ENCODE measurements at places on chromosomes 2 and 18.

GRCh38 chr18:43312891-43313290 lies 35.6 kb upstream of the SYT4 start:
- DNase-seq: no peak

DNA sequence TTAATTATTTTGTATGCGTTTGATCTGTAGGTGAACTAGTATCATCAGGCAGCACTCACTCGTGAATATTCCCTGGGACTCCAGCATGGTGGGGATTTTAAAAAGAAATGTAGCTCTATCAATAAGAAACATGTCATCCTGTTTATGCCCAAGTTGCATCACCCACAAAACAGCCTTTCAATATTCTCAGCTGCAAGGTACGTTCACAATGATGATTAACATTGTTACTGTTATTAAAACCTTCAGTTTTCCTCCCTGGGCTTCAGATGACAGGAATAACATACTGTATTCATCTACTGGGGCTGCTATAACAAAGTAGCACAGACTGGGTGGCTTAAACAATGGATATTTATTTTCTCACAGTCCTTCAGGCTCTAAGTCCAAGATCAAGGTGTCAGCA lies 87.9 kb upstream of the KLHL29 start:
- DNase-seq: no peak

- DNase-seq: no peak
Observed at GRCh38 chr18:26888259-26888658, 22.8 kb upstream of the AQP4 start.

GRCh38 chr2:222288590-222289277 lies 10.1 kb downstream of the PAX3 start:
- DNase-seq: no peak

DNA sequence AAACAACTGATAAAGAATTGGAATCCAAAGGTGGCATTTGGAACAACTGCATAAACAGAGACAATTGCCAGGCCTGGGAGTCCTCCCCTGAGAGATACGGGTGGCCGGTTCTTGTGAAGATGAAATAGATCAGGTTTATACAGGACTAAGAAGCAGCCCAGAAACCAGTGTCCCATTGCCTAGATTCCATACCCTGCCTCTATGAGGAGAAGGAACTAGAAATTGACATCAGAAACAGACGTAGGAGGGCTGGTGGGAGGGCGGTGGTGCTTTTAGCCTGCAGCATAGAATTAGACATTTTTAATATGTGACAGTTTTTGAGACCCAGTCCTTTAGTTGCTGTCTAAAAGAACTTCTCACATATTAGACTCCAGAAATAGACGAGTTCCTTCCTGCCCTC lies 11.8 kb upstream of the SH3BP4 start:
- no peak for DNase-seq

DNA sequence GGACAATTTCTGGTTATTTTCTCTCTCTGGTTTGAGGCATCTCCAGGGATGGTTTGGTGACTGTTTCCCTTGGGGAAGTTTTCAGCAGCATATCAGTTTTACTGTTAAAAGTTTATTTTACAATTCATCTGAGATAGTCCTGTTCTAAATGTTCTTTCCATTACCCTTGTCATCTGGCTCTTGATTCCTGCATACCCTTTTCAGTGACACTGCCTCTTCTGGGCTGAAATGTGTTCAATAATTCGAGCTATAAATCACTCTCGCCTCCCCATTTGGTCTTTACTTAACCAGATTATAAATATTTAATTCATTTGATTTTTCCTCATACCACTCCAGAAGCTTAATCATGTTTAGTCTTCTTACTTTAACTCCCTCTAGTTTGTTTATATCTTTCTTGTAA lies 9.5 kb downstream of the DCC start:
- DNase-seq: no peak

- DNase-seq: no peak
Observed at GRCh38 chr18:72672364-72673184, 128.4 kb upstream of the CBLN2 start.

DNA sequence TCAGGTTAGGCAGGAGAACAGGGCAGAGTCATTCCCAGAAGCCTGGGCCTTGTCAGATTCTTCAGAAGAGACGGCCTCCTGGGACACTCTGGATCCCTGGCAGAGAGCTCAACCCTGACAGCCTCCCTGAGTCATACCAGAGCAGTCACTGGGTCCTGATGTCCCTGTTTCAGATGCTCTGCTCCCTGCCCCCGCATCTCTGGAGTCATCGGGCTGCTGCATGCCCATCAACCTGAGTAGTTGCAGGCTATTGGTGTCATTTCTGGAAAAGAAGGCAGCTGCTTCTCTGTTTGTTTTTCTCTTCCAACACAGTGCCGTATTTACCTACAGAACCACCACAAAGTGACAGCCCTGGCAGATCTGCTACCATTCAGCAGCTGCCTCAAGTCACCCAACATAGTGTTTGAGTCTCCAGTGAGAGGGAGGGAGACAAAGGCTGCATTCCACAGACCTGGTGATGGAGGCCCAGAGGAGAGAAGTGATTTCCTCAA lies 145.1 kb downstream of the B3GNT2 start:
- no peak for DNase-seq

DNA sequence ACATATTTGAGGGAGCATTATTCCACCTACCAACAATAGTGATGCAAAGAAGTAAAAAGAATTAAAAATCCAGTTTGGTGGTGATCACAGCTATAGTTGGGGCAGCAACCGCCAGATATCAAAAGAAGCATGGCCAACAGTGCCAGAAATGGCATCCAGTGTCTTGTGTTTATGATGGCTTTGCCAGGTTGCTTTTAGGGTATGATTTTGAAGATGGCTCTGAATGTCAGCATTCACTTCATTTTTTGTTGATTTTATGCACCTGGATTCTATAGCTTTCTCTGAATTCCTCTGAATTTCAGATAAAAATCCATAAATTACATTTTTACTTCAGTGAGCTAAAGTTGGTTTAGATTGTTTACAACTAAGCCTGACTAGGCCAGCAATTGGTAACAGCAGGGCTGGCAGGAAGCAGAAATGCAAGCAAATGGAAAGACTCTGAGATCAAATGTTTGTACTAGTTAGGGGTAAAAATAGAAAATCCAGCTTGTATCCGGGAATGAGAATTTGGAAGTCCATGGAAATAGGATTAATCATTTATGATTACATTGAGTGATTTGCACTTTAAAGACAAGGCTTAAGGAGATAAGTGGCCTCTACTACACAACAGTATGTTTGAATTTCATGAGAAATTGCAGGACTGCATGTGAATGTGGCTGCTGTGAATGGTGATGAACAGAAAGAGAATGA lies 40.4 kb downstream of the COL3A1 start:
- DNase-seq: no peak

DNA sequence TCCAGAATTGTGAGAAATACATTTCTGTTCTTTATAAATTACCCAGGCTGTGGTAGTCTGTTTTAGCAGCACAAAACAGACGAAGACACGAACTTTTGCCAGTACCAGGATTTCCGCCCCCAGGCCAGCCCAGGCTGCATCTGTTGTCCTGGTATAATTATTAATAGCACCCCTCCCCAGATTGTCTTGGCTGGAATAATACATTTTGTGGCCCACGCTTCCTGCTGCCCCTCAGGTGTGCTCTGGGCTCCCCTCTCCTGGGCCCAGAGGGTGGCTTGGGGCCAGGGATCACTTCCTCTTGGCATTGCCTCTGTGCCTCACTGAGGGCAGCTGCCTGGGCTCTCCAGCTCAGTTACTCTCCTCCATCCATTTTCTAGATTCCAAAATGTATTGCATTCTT lies 102.1 kb upstream of the HS6ST1 start:
- no peak for DNase-seq

DNA sequence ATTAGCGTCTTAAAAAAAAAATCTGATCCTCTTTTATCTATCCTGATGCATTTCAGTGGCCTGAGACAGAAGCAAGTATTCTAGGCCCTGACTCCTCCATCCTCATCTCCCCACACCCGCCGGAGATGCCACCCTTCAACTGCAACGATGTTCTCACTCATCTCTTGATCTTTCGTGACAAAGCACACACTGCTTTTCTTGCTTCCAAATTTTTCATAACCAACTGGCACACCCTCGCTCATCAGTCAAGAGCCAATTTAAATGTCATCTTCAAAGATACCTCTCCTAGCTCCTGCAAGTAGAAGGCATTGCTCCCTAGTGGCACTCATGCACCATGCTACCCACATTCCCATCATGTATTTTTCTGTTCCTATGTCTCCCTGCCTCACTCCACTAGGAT lies 115.0 kb downstream of the STK39 start:
- no peak for DNase-seq

DNA sequence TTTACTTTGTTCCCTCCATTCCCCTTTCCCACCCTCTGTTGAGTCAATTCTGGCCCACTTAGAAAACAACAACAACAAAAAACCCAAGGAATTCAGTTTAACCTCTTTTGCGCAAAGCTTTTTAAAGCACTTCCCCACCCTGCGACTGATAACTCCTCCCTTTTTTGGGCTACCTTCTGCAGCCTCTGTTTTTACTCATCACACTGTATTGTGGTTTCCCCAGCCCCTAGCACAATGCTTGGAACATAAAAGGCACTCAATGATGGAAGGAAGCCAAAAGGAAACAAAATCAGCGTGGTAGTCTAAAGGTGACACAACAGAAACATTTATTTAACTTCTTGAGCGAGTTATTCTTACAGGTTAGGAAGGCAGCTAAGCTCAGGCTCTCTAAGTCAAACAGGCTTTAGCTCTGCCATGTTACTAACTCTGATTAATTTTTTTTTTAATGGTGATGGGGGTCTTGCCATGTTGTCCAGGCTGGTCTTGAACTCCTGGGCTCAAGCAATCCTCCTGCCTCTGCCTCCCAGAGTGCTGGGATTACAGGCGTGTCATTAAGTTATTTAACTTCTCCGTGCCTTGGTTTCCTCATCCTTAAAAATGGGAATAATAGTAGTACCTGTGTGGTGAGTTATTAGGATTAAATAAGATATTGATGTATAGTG lies 1.3 kb downstream of the CEP68 start:
- no peak for DNase-seq

DNA sequence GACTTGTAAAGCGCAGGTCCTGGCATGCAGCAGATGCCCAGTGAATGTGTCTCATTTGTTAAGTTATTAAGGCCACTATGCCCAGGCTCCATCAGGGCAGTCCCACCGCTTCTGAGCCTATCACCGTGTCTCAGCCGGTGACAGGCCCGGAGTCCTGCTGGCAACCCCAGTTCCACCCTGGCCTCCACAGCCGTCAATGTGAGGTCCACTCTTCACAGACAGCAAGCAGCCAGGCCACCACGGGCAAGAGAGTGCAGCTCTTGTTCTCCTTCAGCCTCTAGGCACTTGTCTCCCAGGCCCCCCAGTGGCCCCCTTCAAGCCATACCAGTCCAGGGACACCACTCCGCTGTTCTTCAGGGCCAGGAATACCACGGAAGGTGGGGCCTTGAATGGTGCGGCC lies 22.6 kb downstream of the CFAP65 start:
- no peak for DNase-seq

GRCh38 chr2:218033208-218033589 lies 30.4 kb upstream of the TNS1 start:
- no peak for DNase-seq

DNA sequence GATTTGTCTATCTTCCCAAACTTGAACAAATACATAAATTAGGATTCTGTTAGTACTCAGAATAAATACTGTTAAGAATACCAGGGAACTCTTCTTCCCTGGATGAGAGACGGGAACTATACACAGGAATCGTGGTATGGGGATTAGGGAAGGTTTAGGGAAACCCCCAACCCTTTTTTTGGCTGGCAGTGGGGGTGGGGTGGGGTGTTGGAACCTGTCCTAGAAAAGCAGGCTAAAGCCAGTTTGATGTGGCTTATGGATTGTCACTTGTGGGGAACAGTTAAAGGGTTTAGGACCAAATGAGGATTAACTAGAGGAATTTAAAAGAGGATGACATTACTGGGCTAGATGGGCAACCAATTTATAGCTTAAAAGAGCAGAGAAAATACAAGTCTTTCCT lies 1.8 kb downstream of the SLC4A10 start:
- DNase-seq: no peak

- DNase-seq: no peak
Observed at GRCh38 chr2:67070826-67071225, 326.3 kb upstream of the ETAA1 start.

GRCh38 chr2:239234191-239235175 lies 166.3 kb downstream of the HDAC4 start:
- DNase-seq: no peak

- no peak for DNase-seq
Observed at GRCh38 chr2:109168086-109168485, 39.1 kb downstream of the SH3RF3 start.

DNA sequence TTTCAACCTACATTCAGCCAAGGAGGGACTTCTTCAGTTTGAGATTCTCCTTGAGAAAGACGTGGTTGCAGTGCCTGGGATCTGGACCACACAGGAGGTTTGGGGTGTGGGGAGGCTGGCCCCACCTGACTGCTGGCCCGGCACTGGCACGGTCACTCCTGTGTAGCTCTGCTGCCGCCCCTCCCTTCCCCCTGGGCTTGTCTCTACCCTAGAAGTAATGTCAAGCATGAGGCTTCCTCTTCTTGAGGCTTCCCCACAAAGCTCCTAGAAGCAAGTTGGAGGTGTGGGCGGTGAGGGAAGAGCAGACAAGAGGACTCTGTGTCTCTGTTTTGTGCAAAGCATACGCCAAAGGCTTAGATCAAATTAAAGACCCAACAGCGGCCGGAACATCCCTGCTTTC lies 8.7 kb downstream of the KLHL29 start:
- no peak for DNase-seq

DNA sequence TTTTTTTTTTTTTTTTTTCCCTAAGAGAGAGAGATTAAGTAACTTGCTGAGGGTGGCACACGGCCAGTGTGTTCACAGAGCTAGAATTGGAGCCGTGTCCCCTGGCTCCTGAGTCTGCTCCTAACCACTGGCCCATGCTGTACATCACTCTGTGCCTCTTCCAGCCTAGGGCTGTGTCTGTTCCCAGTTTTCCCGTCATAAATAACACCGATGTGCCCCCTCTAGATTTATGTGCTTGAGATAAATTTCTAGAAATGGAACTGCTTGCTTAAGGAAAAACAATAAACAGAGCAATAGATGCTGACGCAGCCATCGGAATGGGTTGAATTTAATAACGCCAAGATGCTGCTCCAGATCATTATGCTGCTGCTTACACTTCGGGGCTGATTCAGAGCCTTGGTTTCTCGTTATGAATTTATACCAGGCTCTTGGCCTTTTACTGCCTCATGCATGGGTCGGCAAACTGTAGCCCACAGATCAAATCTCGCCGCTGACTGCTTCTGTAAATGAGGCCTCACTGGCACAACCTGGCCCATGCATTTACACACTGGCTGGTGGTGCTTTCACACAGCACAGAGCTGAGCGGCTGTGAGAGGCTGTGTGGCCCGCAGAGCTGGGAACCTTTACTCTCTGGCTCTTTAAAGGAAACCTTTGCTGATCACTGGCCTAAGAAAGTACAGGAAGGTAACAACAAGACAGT lies 58.1 kb downstream of the NDUFA10 start:
- no peak for DNase-seq

- no peak for DNase-seq
Observed at GRCh38 chr2:109669731-109670130, 55.6 kb downstream of the SOWAHC start.

GRCh38 chr2:38060236-38061018 lies 15.5 kb downstream of the CYP1B1 start:
- DNase-seq: no peak
